Activated CD4-positive, alpha-beta T cell treated with anti-CD3 and anti-CD28 coated beads, Interleukin-2, amount 10 ng/mL, durations not matched to agents 24 days and 14 days (primary cell): ENCODE measurements at places on chromosomes 1 and 21. TPM values are rescaled to one million over a fixed set of nuclear protein-coding genes. Genes with fewer than 3 reads are reported as not detected.

Gene CADM3
- total RNA-seq, result not detected in 2 replicates

Gene C1orf226
- 0.07 TPM in 1 of 2 replicates, not detected in the other for total RNA-seq

Gene FMO2
- not detected in 2 replicates for total RNA-seq

Gene KCNA10
- total RNA-seq, result not detected in 2 replicates

DNA sequence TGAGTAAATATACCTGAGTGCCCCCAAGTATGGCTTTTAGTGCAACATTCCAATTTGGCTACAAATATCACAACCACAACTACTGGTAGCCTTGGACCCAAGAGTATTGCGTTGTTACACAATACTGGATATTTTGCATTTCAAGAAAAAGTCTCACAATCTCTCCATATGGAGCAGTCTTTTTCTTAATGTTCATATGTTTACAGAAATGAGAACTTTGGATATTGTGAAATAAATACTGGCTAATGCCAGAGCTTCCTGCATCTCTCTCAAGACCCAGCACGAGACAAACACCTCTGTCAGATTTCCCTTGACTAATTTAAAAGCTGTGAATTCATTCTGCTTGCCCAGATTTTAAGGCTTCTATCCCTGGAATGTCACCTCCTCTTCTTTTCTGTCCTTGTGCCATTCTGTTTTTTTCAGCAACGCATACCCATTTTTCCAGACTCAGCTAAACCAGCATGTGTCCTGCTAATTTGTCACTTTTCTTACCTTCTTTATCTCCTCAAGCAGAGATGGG, 136.2 kb upstream of the BACE2 start:
- no peaks in the 10 kb centered on the region for H3K36me3 ChIP-seq
- no peak for DNase-seq
- H3K27me3 ChIP-seq, result no peaks in the 10 kb centered on the region
- H3K4me1 ChIP-seq, result no peaks in the 10 kb centered on the region
- no peak overlapping the region for H3K27ac ChIP-seq

GRCh38 chr1:161311595-161312181, 1.9 kb upstream of the MPZ start:
- H3K36me3 ChIP-seq, result no peaks in the 10 kb centered on the region
- no peak for DNase-seq
- no peaks in the 10 kb centered on the region for H3K27me3 ChIP-seq
- no peak overlapping the region for H3K27ac ChIP-seq

- no peaks in the 10 kb centered on the region for H3K36me3 ChIP-seq
- DNase-seq, result no peak
- H3K27ac ChIP-seq, result no peak overlapping the region
- H3K4me1 ChIP-seq, result no peaks in the 10 kb centered on the region
These were observed 196.9 kb upstream of the C8B start for GRCh38 chr1:57162607-57163261.

DNA sequence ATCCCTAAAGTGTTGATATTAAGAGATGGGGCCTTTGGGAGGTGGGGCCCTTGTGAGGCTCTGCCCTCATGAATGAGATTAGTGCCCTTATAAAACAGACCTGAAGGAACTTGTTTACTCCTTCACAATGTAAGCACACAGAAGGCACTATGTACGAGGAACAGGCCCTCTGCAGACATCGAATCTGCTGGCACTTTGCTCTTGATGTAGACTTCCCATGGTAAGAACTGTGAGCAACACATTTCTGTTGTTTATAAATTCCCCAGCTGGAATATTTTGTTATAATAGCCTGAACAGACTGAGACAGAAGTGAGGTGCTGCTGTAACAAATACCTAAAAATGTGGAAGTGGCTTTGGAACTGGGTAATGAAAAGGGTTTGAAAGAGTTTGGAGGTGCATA, 193.2 kb downstream of the TGFB2 start:
- no peaks in the 10 kb centered on the region for H3K36me3 ChIP-seq
- DNase-seq, result no peak
- H3K4me1 ChIP-seq, result no peaks in the 10 kb centered on the region
- H3K27ac ChIP-seq, result no peak overlapping the region

DNA sequence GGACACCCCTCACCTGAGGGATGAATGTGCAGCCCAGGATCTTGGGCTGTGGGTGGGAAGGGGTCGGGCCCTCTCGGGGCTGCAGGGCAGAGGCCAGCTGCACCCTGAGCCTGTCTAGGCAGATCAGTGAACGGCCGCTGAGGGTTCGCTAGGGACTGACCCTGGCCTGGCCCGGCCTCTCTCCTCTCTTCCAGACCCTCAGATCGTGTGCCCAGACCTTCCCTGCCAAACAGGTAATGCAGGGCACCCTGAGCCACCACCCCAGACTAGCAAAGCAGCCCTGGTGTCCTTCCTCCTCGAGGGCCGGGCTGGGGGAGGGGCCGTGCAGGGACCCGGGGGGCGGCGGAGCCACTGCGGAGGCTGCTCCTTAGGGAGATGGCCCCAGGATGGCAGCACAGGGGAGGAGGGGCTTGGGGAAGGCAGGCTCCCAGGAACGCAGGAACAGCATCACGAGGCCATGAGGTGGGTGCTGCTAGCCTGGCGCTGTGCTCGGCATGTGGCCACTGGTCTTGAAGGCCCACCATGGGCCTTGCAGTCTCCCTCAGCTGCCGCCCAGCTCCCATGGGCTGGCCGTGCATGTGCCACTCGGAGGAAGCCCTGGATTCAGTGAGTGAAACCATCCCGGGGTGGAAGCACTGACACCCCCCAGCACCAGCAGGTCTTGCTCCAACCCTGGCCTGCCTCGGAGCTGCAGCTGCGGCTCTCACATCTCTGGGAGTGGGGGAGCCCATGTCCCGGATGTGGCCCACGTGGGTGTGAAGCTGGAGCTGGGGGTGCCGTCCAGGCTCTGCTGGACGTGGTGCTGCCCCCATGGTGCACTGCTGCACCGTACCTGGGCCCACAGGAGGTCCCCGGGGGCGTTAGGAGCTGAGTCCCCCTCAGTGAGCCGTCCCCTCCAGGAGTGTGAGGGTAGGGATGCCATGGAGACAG, 28.7 kb downstream of the COL6A2 start:
- DNase-seq, result no peak
- no peaks in the 10 kb centered on the region for H3K4me1 ChIP-seq
- H3K27me3 ChIP-seq, result no peaks in the 10 kb centered on the region
